ENCODE measurements at places on chromosomes 3 and 15. TPM values are rescaled to one million over a fixed set of nuclear protein-coding genes. Genes with fewer than 3 reads are reported as not detected.

The TGM4 gene
- total RNA-seq = not detected

The TPRG1 gene
- total RNA-seq = 0.41 TPM

The CPNE9 gene
- total RNA-seq = 1.2 TPM

The TRH gene
- total RNA-seq = not detected

The KLHL40 gene
- not detected for total RNA-seq

The LIPH gene
- not detected for total RNA-seq

The EFCC1 gene
- total RNA-seq = not detected

The FETUB gene
- total RNA-seq = not detected

The SCAMP5 gene
- total RNA-seq = 0.59 TPM

The HCLS1 gene
- 331 TPM for total RNA-seq

The PLSCR2 gene
- 0.61 TPM for total RNA-seq

The MYZAP gene
- total RNA-seq = 1.4 TPM

The C2CD4B gene
- total RNA-seq = not detected

The ALDH1A3 gene
- not detected for total RNA-seq

The SLC28A1 gene
- not detected for total RNA-seq
